ENCODE measurements at places on chromosomes 6 and 20. TPM values are rescaled to one million over a fixed set of nuclear protein-coding genes. Genes with fewer than 3 reads are reported as not detected.
A peak's percentile ranks its signal among the peaks of the same experiment; 100 is the strongest.

Gene FNDC11
- total RNA-seq = 0.10 TPM

DNA sequence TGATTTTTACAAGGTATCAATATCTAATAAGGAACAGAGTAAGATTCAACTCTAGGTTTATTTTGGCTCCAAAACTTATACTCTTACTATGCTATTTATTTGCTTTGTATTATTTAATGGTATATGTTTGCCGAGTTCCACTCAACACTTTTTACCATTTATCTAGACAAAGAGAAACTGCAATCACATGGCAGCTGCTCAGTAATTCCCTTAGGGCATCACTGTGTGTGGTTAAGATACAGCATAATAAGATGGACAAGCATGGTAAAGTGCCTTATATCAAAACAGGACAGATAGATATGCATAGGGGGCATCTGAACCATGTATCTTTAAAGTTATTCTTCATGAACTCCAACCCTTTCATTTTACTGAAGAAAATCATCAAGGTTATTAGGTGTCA is 483.0 kb upstream of the ID4 start:
- no peak for DNase-seq

- no peak for DNase-seq
Observed at GRCh38 chr6:79421707-79422484, 115.3 kb downstream of the LCA5 start.

Gene TCP11
- total RNA-seq = not detected

Gene ITPR3
- total RNA-seq = 35.5 TPM

GRCh38 chr20:11844691-11845090 is 73.0 kb upstream of the BTBD3 start:
- DNase-seq = no peak

DNA sequence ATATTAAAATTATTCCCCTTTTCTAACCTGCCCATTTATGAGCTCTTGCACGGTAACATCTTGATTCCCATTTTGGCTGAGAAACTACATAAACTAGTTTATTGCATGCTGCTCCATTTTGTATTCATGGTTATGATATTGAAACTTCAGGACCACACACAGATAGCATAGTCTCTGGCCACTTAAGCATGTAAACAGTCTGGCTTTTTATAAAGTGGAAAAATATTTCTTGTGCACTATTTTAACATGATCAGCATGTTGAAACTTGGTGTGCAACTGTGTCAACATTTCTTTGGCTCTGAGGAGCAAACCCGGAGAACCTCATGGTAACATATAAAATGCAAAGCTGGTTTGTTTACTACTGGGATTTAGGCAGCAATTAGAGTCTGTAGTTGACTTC is 70.7 kb downstream of the SLX4IP start:
- no peak for DNase-seq

GRCh38 chr20:58775371-58775770 is 75.3 kb downstream of the GNAS-AS1 start:
- DNase-seq = no peak

Gene NT5E
- total RNA-seq = 9.9 TPM

- no peak for DNase-seq
Observed at GRCh38 chr6:142246960-142247359, 54.8 kb upstream of the ADGRG6 start.

DNA sequence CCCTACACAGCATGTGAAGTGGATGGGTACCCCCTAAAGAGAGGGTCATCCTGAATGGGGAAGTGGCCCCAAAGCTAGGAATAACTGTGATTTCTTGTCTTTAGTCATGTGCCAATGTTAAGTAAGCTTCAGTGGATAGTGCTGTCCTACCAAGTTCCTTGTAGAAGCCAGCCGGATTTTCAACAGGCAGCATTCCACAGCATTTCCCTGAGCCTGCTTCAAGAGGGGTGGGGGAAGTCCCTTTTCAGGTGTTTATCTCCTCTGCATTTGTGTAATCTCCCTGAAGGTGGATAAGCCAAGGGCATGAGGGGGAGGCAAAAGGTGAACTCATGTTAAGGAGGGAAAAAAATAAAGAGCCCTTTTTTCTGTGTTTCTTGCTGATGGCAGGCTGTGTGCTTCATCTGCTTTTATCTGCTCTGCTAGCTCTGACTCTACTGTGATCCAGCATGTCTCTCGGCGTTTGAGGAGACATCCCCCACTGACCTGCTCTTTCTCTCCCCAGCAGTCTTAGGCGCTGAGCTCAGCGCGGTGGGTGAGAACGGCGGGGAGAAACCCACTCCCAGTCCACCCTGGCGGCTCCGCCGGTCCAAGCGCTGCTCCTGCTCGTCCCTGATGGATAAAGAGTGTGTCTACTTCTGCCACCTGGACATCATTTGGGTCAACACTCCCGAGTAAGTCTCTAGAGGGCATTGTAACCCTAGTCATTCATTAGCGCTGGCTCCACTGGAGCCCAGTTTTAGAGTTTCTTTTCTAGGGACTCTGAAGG is 1.9 kb downstream of the EDN1 start:
- DNase-seq = no peak

GRCh38 chr6:43803783-43804549 is 34.0 kb downstream of the VEGFA start:
- no peak for DNase-seq

GRCh38 chr6:32081168-32081990 is 27.8 kb downstream of the TNXB start:
- no peak for DNase-seq

Gene DNAH8
- not detected for total RNA-seq

GRCh38 chr6:132252113-132252512 is 149.2 kb downstream of the MOXD1 start:
- DNase-seq = no peak

DNA sequence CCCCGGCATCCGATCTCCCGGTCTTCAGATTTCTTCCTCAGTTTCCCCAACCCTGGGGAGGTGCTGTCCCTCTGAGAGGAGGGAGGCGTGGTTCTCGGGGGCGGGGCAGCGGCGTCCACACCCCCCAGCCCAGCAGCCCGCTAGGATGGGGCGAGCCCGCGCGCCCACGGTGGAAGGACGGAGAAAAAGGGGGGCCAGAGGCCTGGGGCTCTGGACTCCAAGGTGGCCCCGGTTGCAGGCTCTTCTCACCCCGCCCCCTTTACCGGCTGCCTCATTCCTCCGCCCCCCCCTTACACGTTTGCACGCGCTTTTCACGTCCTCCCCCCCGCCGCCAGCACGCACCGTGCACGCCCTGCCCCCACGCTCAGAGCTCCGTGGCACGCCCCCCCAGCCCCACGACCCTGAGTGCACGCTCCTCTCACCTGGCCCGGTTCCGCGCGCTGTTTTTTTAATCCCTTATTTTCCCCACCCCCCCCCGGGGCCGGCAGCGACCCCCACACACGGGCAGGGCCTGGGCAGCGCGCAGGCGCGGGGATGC is 402 bp downstream of the ZBTB12 start:
- DNase-seq = peak; percentile 67

GRCh38 chr20:52895235-52895634 is 76.9 kb upstream of the TSHZ2 start:
- DNase-seq = no peak

- peak; percentile 15 for DNase-seq
Observed at GRCh38 chr20:25695532-25696370, 902 bp downstream of the ZNF337 start.

DNA sequence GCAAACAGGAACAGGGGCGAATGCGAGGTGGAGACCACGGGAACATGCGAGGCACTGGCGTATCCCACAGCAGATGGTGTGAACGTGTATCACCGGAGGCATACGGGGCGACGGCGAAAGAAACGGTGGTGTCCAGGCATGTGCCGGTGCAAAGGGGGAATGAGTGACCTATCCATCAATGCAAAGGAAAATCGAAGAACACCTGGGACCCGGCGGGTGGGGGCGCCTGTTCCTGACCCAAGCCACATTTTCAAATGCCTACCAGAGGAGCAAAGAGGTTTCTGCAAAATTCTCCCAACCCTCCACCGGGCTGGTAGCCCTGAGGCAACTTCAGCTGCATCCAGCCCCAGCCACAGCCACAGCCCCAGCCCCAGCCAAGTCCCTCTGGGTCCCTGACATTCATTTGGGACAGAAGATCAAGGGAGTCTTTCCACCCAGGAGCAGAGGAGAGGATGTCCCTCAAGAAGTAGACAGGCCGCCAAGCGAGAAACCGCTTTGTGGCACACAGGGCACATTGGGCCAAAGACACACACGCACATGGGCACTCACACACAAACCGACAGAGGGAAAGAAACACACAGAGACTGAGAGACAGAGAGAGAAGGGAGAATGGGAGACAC is 164.0 kb upstream of the ZNF337 start:
- DNase-seq = no peak

DNA sequence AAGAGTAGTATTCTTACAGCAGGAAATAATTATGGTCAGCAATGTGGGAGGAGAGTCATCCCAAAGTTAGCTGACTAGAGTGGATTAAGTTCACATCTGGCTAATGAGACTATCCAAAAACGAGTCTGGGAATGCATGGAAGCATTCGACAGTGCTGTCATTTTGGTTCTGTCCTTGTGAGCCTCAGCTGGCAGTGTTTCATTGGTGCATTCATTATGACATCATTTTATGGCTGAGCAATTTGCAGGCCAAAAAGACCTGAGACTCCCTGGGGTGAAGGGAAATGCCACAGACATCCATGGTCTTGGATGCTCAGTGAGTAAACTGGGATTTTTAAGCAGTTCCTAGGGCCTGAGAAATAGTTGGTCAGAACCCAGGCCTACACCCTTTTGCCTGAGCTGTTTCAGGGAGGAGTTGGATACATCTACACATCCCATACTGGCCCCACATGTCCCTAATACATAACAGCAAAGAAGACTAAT is 196.4 kb upstream of the CCN2 start:
- no peak for DNase-seq

- DNase-seq = no peak
Observed at GRCh38 chr6:13830803-13831202, 16.4 kb upstream of the MCUR1 start.

GRCh38 chr6:160117137-160117536 is 4.5 kb upstream of the SLC22A1 start:
- DNase-seq = no peak

GRCh38 chr20:34150306-34151000 is 38.4 kb upstream of the EIF2S2 start:
- DNase-seq = no peak

- no peak for DNase-seq
Observed at GRCh38 chr6:99689916-99690685, 83.5 kb downstream of the PRDM13 start.

DNA sequence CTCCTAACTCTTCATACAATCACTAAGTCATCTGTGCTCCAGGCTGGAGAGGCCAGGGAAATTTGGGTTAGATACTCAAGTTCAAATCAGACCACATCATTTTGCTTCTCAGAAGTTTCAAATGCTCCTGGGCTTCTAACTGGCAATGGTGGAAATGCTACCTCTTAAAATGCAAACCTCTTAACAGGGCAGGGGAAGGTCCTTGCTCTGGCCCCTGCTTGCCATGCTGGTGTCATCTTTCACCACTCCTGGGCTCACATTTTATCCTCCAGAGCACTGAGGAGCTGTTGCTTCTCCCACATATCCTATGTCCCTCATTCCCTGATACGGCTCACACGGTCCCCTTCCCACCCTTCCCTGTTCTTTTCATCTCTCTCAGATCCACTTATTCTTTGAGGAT is 41.8 kb upstream of the NT5E start:
- DNase-seq = no peak

Gene NELFE
- total RNA-seq = 73.8 TPM

DNA sequence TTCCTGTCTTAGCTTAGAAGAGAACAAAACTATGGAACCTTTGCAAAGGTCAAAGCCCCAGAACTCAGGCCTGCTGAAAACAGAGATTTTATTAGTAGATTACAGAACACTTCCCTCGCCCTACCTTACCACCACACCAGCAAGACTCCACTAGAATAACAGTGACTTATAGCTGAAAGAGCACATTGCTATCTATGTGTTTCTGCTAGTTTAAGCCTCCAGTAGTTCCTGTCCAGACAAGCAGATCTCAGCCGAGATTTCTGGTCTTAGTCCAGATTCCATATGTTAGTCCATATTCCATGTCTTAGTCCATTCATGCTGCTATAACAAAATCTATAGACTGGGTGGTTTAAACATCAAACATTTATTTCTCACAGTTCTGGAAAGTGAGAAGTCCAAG is 412.3 kb upstream of the ID4 start:
- no peak for DNase-seq
